Heart left ventricle (tissue), 16 donors: ENCODE measurements at places on chromosomes 16 and 17.

DNA sequence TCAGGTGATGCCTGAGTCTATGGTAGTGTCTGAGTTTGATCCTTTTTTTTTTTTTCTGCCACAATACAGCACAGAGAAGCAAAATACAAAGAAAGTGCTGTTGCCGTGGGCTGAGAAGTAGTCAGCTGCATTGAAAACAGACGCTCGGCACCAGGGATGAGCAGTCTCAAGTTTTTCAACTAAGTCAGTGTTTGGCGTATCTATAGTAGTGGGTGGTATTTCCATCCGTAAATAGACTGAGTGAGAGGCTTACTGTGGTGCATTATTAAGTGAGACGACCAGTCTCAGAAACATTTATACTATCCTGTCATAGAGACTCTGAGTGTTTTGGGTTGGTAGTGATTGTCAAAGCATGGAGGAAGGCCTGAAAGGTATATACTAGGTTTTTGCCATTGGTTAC lies 221.3 kb downstream of the SNX29 start:
- no peak for DNase-seq

- DNase-seq = no peak
These were observed 14.1 kb downstream of the TUBD1 start for GRCh38 chr17:59878624-59879023.

DNA sequence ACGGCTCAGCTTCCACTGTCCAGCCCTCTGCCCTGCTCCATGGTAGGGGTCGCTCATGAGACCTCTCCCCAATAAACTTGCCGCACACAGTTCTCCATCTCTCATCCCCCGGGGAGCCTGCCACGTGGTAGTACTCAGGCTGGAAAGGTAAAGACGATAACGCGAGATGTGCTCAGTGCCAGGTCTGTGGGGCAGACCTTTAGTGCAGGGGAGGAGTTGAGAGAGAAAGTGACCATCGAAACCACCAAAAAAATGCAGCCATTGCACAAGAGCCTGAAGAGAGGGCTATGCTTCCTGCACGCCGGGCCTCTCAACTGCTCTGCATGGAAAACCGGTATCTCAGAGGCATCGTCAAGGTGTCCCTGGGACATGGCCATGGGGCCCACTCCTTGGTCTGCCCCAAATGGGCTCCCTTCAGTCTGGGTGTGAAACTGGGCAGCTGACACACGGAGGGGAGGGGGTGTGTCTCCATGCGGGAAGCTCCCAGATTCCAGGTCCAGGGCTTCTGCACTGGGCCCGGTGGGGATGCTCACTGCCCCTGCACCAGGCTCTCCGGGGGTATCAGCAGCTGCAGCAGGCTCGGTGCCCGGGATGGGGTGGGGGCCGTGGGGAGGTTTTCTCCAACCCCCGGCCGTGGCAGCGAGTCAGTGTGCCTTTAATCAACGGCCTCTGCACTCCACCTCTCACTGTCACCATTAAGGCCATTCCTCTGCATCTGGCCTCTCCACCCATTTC lies 4.7 kb upstream of the AANAT start:
- no peak for DNase-seq

GRCh38 chr16:51592001-51592501 lies 441.0 kb upstream of the SALL1 start:
- DNase-seq = no peak

DNA sequence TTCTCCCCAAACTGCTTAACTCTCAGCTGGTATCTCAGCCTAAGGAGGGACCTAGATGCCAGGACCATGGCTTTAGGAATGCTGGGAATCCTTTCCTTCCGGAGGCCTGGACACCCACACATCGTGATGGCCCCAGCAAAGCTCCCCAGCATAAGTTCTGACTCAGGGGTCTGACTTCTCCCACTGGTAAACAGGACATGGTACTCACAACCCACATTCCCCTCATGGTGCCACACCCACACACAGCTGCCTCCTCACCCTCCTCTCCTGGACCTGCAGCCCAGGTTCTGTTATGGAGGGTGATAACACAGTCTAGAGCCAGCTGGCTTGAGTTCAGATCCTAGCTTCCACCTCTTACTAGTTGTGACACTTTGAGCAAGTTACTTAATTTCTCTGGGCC lies 719 bp upstream of the RNF227 start:
- DNase-seq = no peak

GRCh38 chr16:16154281-16154951 lies 68.9 kb downstream of the ABCC6 start:
- DNase-seq = no peak
